Activated CD8-positive, alpha-beta memory T cell treated with anti-CD3 and anti-CD28 coated beads for 1 hour (primary cell): ENCODE measurements at places on chromosomes 6 and 20.

GRCh38 chr6:4632421-4632820 lies 143.8 kb upstream of the CDYL start:
- no peak for DNase-seq

GRCh38 chr6:15247500-15248450 lies 1.9 kb downstream of the JARID2 start:
- no peak for DNase-seq

GRCh38 chr20:35030136-35030535 lies 62.5 kb downstream of the TRPC4AP start:
- no peak for DNase-seq

DNA sequence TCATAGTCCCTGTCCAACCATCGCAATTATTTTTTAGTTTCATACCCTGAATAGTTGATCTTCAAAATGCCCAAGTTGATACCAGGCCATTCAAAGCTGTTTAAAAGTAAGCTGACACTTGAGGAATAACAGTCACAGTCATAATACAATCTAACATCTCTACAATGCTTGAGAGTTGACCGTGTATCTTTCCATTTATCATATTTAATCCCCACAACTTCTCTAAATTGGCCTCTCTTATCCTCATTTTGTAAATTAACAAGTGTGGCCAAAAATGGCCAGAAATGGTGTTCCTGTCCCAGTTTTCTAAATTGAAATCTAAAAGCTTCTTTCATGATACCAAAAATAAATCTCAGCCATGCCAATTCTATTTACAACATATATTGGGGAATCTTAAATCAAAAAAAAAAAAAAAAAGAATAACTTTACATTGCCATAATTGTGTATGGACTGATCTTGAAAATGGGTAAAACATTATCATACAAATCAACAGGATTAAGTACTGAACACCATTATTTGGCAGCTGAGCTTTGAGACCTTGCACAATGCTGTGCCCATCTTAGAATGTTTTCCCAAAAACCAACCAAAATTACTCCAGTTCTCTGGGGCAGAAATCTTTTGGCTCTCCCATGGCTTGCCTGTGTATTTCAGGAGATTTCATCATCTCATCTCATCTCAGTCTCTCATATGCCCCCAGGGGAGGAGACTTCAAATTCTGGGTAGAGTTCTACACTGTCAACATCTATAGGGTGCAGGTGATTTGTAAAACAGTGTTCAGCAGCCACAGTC lies 448.7 kb upstream of the JARID2 start:
- no peak for DNase-seq

DNA sequence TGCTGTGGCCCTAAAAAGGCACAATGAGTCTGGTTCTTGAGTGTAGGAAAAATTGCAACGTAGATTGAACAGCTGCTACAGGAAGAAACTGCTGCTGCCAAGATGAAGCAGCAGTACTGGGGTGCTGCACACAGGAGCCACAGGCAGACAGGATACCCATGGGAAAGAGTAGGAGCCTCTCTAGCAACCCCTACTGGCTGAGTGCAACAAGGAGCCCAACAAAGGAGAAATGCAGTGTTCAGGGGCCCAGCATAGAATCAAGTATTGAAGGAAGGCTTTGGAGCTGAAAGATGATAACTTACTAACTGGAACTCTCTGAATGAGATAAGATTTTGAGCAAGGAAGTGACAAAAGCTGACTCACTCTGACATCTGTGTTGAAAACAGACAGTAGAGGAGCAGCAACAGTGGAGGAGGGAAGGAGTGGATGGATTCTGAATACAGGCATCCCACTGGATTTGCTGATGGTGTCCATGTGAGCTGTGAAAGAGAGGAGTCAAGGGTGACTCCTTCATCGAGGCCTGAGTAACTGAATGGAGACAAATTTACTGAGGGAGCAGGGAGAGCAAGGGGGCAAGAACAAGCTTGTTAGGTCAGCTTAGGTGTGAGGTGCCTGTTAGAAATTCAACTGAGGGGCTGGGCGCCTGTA lies 534.7 kb upstream of the JARID2 start:
- no peak for DNase-seq

DNA sequence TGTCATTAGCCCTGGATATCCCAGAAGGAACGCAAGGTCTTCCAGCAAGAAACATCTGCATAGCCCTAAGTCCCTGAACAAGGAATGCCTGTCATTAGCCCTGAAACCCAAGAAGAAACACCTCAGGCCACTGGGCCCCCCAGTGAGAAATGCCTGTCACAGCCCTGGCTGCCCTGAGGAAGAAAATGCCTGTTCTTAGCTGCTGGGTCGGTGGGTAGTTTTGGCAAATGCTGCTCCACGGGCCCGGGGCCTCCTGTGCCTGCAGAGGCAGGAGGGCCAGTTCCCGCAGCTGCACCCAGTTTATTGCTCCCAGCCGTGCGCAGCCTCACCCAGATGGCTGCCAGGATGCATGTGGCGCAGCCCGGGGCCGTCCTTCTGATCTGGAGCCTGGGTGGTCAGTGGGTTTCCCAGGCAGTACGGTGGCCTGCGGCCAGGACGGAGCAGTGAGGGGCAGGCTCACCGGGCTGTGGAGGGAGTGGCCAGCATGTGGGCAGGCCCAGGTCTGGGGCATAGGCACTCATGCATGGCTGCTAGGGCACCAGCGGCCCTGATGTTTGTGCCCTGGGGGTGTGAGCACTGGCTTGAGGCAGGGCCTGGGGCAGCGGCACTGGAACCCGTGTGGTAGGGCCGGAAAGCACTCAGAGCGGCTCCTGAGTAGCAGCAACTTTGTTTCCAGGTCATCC lies 219.0 kb downstream of the ERMARD start:
- DNase-seq = no peak

GRCh38 chr20:64108731-64109681 lies 1.6 kb upstream of the NPBWR2 start:
- DNase-seq = no peak

GRCh38 chr6:15065261-15065989 lies 180.4 kb upstream of the JARID2 start:
- no peak for DNase-seq

GRCh38 chr6:86949771-86950170 lies 12.4 kb downstream of the HTR1E start:
- DNase-seq = no peak

DNA sequence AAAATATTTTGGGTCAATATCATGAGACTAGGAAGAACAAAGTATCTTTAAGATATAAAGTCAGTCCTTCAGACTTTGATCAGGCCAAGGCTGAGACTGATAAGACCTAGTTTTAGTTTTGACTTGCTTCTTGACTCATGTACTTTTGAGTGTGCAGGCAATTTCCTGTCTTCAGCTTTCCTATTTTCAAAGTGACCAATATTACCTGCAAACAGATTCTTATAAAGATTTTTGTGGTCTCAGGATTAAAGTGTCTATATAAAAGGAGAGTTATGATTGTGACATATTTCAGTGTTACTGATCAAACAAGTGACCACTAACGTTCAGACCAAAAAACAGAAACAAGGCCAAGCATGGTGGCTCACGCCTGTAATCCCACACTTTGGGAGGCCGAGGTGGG lies 36.0 kb upstream of the AKIRIN2 start:
- DNase-seq = no peak

DNA sequence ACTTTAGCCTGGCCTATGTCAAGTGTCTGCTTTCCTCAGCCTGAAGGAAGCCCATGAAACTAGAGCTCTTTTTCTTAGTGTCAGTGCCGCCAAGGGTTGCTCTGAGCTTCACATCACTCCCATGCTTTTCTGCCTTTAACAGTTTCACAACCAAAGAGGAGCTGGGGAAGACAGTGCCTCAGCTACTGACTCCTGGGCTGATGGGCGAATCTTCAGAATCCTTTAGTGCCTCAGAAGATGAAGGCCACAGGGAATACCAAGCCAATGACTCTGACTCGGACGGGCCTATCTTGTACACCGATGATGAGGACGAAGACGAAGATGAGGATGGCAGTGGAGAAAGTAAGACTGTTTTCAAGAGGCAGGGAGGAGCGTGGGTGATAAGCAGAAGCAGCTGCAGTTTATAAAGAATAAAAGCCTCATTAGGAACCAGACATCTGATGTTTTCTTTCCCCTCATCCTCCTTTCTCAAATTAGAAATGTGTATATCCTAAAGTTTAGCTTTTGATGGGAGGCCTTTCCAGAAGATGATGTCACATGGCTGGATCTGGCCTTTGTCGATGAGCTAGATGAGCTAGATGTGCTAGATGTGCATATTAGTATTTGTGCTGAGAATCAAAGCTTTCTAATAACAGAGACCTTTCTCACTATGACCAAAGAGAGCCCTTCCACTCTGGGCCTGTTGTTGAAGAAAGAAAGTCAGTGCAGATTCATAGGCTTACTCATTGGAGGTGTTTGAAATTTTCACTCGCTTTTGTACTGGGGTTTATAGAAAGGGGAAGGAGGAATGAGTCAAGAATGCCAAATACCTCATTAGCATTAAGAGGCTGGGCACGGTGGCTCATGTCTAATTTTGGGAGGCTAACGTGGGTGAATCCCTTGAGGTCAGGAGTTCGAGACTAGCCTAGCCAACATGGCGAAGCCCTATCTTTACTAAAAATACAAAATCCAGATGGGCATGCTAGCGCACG lies 70.7 kb upstream of the LTV1 start:
- DNase-seq = no peak

DNA sequence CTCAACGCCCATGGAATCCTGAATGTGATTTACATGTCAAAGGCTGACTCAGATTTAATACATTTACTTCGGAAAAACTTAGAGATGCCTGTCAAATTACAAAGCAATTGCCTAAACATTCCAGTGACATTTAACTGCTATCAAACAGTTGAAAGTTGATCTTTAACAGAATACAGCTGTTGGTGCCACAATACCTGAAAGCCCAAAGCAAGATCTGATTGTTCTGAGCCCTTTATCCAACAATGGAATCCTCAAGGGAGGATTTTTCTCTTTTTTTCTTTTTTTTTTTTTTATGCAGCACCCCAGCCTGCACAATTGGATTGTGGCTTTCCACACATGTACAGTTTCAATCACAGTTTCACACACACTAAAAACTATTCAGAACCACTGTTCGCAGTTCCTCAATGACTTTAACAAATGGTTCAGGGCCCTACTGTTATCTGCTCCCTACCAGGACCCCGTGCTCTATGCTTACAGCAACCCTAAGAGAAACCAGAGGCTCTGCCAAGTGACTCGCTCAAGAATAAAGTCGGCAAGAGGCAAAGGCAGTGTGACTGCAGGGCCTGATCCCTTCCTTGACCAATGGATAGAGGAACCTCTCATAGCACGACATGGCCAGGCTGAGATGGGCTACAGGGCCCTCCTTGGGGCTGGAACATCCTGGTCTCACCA lies 33.3 kb downstream of the EPB41L2 start:
- no peak for DNase-seq

- no peak for DNase-seq
Measured at GRCh38 chr6:23532227-23532626, 593.8 kb upstream of the NRSN1 start.

GRCh38 chr6:12051861-12052368 lies 39.8 kb downstream of the HIVEP1 start:
- DNase-seq = no peak

DNA sequence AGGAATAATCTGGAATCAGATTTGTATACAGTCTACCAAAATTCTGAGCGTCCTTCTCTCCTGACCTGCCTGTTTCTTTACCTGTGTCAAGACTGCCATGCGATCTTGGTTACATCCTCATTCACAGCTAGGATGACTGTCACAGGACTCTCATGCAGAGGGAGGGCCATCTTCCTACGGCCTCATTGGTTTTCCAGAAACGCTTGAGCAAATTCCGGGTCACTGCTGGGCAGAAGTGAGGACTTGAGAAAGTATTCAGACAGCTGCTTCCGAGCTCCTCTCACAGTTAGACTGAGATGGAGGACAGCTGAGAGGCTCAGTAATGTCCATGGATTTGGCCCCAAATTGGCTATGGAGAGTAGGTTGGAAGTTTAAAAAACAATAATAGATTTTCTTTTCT lies 94.2 kb downstream of the TFAP2C start:
- no peak for DNase-seq

GRCh38 chr6:49582529-49582928 lies 32.1 kb downstream of the C6orf141 start:
- no peak for DNase-seq

DNA sequence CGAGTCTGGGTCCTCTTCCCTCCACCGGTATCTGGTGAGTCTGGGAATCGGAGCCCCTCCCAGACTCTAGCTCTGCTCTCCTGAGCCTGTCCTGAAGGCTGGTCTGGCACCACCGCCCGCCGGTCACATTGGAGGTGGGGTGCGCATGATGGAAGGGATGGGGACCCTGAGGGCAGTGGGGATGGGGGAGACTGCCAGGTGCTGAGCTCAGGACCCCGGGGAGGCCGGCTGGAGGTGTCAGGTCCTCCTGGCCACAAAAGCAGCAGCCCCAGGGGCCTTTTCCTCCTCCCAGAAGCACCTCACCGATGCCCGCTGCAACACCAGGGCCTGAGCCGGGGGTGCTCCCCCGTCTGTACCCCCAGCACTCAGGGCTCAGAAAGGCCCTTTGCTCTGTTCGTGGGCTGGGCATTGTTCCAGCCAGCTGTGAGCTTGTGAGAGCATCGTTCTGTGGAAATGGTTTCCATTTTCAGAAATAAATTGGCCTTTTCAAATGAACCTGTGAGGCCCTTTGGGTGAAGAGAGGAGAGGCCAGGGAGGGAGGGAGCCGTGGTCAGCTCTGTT lies 2.5 kb upstream of the NPBWR2 start:
- no peak for DNase-seq

- DNase-seq = no peak
Measured at GRCh38 chr6:56582236-56582635, 60.5 kb downstream of the DST start.

- no peak for DNase-seq
Measured at GRCh38 chr6:5277589-5277988, 16.3 kb downstream of the FARS2 start.

GRCh38 chr6:154218301-154218700 lies 138.3 kb downstream of the IPCEF1 start:
- DNase-seq = no peak

DNA sequence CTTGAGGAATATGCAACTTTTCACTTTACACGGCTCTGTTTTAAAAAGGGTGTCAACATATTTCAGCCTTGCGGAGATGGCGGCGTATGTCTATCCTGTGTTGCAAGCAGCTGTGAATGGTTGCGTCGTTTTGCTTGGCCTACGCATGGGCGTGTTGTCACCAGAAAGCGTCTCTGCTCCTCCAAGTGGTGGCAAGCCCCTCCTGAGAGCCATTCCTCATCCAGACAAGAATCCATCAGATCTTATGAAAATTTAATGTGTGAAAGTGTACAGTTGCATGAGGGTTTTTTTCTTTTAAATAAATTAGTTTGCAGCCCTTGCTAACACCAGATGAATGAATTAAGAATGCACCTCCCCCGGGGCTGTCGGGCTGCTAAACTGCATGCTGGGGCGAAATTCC lies 114.4 kb downstream of the PHACTR3 start:
- DNase-seq = no peak

DNA sequence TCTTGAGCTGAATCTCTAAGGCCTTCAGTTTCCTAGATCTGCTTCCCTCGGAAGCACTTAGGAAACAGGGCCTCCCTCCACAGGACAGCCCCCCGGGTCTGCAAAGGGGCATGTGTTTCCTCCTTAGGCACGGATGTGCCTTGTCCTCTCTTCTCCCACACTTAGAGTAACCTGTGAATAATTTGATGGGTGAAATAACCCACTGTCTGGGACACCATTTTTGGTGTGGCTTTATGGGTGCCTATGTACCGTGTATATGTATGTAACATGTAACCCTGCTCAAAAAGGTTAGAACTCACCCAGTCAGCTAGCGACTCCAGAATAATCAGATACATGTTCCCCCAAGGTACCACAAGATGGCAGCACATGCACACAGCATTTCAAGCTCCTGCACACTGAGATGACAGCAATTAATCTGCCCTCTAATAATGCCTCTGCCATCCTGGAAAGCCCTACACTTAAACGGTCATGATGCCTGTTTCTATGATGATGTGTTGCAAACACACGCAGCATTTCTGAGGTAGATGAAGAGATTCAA lies 212.0 kb upstream of the PROKR2 start:
- DNase-seq = peak; percentile 33
